ENCODE measurements at places on chromosomes 2 and 18.

DNA sequence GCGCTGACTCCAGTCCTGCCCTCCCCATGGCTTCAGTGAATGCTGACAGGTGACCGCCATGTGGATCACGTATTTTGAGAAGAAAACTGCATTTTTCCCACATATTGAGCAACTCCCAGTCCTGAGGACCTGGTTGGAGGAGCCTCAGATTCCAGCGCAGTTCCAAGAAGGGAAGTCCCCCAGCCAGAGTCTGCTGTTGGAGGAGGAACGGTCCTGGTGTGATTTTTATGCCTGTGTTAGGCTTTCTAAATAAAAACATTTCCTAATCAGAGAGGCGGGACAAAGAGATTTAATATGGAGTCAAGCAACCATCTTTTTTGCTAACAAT lies 32.3 kb upstream of the COL6A3 start:
- H3K4me1 ChIP-seq, result no peaks in the 10 kb centered on the region
- DNase-seq, result no peak
- no peak overlapping the region for H3K27ac ChIP-seq
- no peaks in the 10 kb centered on the region for H3K27me3 ChIP-seq

DNA sequence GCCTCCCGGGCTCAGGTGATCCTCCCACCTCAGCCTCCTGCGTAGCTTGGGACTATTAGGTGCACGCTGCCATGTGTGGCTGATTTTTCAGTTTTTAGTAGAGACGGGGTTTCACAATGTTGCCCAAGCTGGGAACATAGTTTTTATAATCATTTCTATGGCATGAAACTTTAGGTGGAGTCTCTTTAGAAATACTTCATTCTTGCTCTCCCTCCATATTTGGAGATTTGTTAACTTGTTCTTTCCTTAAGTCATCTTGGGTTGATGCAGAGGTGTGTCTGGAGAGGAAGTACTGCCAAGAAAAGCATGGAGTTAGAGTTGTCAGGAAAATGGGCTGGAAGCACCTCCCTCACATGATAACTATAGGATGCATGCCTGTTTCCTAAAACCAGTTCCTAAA lies 17.4 kb downstream of the ZNF532 start:
- peaks cover 15% of the 10 kb centered on the region for H3K36me3 ChIP-seq
- H3K27me3 ChIP-seq, result no peaks in the 10 kb centered on the region
- no peak for DNase-seq

GRCh38 chr18:23730857-23731256 lies 41.6 kb downstream of the LAMA3 start:
- H3K4me1 ChIP-seq, result no peaks in the 10 kb centered on the region
- DNase-seq, result no peak
- H3K4me3 ChIP-seq, result no peak overlapping the region
- H3K27me3 ChIP-seq, result no peaks in the 10 kb centered on the region
- no peaks in the 10 kb centered on the region for H3K36me3 ChIP-seq
- no peak overlapping the region for H3K27ac ChIP-seq

DNA sequence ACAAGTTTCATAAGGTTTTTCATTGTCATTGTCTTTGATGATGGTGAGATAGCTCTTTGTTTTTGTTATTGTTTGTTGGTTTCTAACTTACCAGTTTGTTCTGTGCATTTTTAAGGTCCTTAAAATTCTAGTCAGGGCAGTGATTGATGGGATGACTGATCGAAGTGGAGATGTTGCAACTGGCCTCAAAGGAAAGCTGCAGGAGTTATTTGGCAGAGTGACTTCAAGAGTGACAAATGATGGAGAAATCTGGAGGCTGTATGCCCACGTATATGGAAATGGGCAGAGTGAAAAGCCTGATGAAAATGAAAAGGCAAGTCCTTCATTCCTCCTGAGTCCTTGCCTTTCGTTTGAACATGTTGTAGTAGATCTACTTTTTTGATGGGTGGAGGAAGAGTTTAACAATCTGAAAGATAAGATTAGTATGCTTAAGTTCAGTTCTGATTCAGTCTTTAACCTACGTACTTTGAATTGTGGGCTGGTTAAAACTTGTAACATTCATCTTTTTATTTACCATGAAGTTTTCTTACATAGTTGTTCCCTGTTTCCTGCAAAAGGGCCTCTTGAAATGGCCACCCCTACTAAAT lies 135.8 kb upstream of the LTBP1 start:
- H3K27me3 ChIP-seq, result no peaks in the 10 kb centered on the region
- no peak overlapping the region for H3K4me3 ChIP-seq
- H3K27ac ChIP-seq, result no peak overlapping the region
- no peaks in the 10 kb centered on the region for H3K4me1 ChIP-seq
- H3K36me3 ChIP-seq, result no peaks in the 10 kb centered on the region

DNA sequence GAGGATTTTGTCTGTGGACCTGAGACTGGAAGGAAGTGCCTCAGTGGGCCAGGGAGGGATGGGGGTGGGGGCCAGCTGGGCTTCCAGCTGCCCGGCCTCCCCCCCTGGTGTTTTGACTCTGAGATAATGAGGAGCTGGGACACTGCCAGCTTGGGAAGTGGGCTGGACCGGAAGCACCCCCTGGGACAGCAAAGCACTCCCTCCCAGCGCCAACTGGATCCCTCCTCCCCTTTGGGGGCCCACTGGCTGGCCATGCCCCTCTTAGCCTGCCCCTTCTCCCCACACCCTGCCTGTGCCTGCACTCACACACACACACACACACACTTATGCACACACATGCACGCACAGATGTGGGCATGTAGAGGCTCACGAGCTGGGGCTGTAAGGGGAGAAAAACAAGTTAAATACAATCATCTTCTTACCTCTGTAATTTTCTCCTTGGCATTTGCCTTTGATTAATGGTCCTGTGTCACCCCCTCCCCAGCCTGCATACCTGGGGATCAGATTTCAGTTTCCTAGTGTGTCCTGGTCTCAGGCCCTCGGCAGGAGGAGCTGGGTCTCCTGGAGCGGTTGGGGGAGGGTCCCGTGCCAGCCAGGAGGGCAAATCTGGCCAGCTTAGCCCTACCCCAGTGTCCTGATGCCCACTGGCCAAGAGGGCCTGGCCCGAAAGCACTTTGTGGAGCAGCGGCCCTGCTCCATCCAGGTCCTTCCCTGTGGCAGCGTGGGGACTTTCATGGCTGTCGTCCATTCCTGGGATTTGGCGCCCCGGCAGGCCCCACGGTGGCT lies 3.6 kb downstream of the ITM2C start:
- H3K27me3 ChIP-seq, result no peaks in the 10 kb centered on the region
- peaks cover 68% of the 10 kb centered on the region for H3K4me1 ChIP-seq
- peak; percentile 72 for DNase-seq
- H3K27ac ChIP-seq, result peak overlapping the region; percentile 75

GRCh38 chr18:5894611-5895298 lies 567 bp downstream of the TMEM200C start:
- peak overlapping the region; percentile 48 for H3K27ac ChIP-seq
- H3K36me3 ChIP-seq, result no peaks in the 10 kb centered on the region
- peak overlapping the region; percentile 70 for H3K4me3 ChIP-seq
- DNase-seq, result no peak
- peaks cover 11% of the 10 kb centered on the region for H3K4me1 ChIP-seq

DNA sequence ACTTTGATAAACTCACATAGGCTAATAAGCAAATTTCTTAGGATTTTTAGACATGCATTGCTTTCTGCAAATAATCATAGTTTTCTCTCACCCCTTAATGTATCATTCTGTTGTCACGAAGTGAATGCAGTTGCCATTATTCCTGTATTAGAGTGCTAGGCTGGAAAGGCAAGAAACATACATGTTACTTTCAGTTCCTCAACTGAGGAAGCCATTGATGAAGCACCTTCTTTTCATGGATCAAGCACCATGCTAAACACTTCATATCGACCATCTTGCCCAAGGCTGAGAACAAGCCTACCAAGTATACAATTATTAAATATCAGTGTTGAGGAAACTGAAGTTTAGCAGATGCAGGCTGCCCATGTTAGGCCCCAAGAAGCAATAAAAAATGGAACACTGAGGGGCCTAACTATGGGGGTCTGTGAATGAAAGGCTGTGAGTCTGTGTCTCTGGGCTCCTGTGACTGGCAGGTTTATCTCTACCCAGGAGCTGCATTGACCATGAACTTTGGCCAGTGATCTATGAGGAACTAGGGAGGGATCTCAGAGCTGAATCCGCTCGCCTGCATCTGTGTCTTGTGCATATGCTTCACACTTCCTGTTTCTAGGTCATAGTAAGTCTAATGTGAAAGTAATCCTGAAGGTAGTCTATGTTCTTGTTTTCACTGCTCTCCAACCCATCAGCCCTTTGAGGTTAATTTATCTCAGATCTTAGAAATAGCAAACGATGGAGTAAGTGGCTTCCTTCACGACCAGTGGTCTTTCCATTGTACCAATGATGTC lies 16.0 kb upstream of the TSPYL6 start:
- H3K4me1 ChIP-seq, result no peaks in the 10 kb centered on the region
- no peaks in the 10 kb centered on the region for H3K36me3 ChIP-seq
- H3K27me3 ChIP-seq, result no peaks in the 10 kb centered on the region
- H3K27ac ChIP-seq, result no peak overlapping the region
- no peak for DNase-seq

- H3K4me3 ChIP-seq, result no peak overlapping the region
- H3K27me3 ChIP-seq, result no peaks in the 10 kb centered on the region
- no peaks in the 10 kb centered on the region for H3K4me1 ChIP-seq
- no peaks in the 10 kb centered on the region for H3K36me3 ChIP-seq
These were observed 533.7 kb upstream of the TNP1 start for GRCh38 chr2:217393585-217394032.

GRCh38 chr18:32848826-32849225 lies 76.0 kb upstream of the KLHL14 start:
- DNase-seq, result no peak
- H3K27ac ChIP-seq, result no peak overlapping the region
- H3K4me3 ChIP-seq, result no peak overlapping the region
- H3K36me3 ChIP-seq, result no peaks in the 10 kb centered on the region
- H3K27me3 ChIP-seq, result no peaks in the 10 kb centered on the region
- no peaks in the 10 kb centered on the region for H3K4me1 ChIP-seq

- H3K36me3 ChIP-seq, result no peaks in the 10 kb centered on the region
- H3K27ac ChIP-seq, result no peak overlapping the region
- H3K27me3 ChIP-seq, result no peaks in the 10 kb centered on the region
- DNase-seq, result no peak
These were observed 57.5 kb downstream of the DTNA start for GRCh38 chr18:34767601-34768027.

- H3K4me3 ChIP-seq, result no peak overlapping the region
- H3K27me3 ChIP-seq, result no peaks in the 10 kb centered on the region
- no peak overlapping the region for H3K27ac ChIP-seq
- no peaks in the 10 kb centered on the region for H3K36me3 ChIP-seq
- no peak for DNase-seq
These were observed 84.4 kb upstream of the HS6ST1 start for GRCh38 chr2:128402911-128403670.

DNA sequence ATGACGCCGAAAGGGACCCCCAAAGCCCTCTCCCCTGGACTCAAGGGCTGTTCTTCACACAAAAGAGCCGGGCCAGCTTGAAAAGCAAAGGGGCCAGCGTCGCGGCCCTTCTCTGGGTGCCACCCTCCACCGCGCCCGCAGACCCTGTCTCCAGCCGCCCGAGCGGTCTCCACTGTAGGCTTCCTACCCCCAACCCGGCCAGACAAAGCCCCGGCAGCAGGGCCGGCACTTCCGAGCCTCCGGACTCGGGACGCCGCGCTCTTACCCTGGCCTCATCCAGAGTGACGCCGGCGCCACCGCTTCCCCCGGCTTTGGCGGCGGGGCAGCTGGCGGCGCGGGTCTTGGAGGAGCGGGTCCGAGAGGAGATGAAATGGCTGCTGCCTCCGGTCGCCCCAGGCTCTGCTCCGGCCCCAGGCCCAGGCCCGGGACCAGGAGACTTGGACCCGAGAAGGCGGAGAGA lies 603 bp downstream of the ATAD2B start:
- H3K27ac ChIP-seq, result peak overlapping the region; percentile 87
- H3K27me3 ChIP-seq, result no peaks in the 10 kb centered on the region
- no peaks in the 10 kb centered on the region for H3K4me1 ChIP-seq
- DNase-seq, result no peak

- H3K36me3 ChIP-seq, result no peaks in the 10 kb centered on the region
- no peaks in the 10 kb centered on the region for H3K4me1 ChIP-seq
- no peak for DNase-seq
- no peaks in the 10 kb centered on the region for H3K27me3 ChIP-seq
- H3K27ac ChIP-seq, result no peak overlapping the region
These were observed 76.9 kb downstream of the AOX1 start for GRCh38 chr2:200662727-200663126.

DNA sequence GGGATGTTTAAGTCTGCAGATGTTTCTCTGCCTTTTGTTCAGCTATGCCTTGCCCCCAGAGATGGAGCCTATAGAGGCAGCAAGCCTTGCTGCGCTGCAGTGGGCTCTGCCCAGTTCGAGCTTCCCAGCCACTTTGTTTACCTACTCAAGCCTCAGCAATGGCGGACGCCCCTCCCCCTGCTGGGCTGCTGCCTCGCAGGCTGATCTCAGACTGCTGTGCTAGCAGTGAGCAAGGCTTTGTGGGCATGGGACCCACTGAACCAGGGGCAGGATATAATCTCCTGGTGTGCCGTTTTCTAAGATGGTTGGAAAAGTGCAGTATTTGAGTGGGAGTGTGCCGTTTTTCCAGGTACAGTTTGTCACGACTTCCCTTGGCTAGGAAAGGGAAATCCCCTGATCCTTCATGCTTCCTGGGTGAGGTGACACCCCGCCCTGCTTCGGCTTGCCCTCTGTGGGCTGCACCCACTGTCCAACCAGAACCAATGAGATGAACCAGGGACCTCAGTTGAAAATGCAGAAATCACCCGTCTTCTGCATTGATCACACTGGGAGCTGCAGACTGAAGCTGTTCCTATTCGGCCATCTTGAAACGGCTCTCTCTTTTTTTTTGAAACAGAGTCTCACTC lies 27.6 kb upstream of the ADAM23 start:
- H3K4me1 ChIP-seq, result no peaks in the 10 kb centered on the region
- H3K27ac ChIP-seq, result no peak overlapping the region
- no peak overlapping the region for H3K4me3 ChIP-seq
- no peaks in the 10 kb centered on the region for H3K27me3 ChIP-seq

DNA sequence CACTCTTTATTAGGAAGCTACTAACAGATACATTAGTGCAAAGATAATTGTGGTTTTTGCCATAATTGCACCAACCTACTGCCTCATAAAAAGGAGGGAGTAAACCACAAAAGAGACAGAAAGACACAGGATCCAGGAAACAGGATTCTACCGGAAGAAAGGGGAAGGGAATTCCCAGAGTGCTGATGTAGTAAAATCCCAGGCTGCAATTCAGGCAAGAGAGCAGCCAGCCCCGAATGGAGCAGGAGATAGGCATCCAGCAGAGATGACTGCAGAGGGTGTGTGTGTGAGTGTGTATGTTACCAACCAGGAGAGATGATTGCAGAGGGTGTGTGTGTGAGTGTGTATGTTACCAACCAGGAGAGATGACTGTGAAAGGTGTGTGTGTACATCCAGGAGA lies 84.4 kb downstream of the KCNS3 start:
- DNase-seq, result no peak
- no peaks in the 10 kb centered on the region for H3K4me1 ChIP-seq
- H3K27ac ChIP-seq, result no peak overlapping the region
- H3K27me3 ChIP-seq, result no peaks in the 10 kb centered on the region

- H3K36me3 ChIP-seq, result no peaks in the 10 kb centered on the region
- no peak overlapping the region for H3K27ac ChIP-seq
- no peaks in the 10 kb centered on the region for H3K4me1 ChIP-seq
- no peak for DNase-seq
These were observed 54.1 kb upstream of the HS6ST1 start for GRCh38 chr2:128372621-128373341.

GRCh38 chr18:62839874-62840713 lies 124.8 kb downstream of the PHLPP1 start:
- H3K27me3 ChIP-seq, result no peaks in the 10 kb centered on the region
- H3K4me1 ChIP-seq, result peaks cover 13% of the 10 kb centered on the region
- H3K4me3 ChIP-seq, result peak overlapping the region; percentile 44
